ENCODE measurements at places on chromosomes 2 and 18.

- no peak for DNase-seq
Observed at GRCh38 chr2:99106913-99107312, 34.6 kb upstream of the C2orf15 start.

GRCh38 chr18:24078391-24078790 is 60.5 kb upstream of the CABYR start:
- DNase-seq = no peak

DNA sequence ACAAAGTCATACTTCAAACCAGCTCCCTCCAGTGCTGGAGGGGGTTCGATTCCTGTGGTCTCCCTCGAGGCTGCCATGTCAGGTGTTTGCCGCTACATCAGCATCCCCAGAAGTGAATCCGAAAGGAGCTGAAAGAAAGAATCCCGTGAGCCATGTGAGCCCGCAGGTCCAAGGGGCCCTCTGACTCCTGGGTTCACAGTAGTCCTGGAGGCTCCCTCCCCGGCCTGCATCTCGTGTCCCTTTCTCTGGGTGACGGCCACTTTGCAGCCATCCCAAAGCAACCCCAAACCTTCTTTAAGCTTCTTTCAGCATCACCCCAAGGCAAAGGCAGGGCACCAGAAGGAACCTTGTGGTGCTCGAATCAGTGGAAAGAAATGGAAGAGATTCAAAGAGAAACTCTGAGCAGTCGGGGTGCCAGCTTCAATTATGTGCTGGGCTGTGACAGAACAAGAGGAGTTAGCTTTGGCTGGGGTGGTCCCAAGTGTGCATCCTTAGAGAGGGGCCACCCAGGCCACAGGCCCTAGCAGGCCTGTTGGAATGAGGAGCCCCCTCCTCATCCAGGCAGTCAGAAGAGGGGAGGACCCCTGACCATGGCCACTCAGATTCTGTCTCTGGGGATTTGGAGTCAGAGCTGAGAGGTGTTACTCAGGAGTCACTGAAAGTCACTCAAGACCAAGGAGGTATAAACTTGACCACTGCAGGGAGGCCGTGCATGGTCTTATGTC is 59.7 kb downstream of the CIB4 start:
- DNase-seq = no peak

GRCh38 chr18:51537487-51537886 is 340.0 kb upstream of the MEX3C start:
- no peak for DNase-seq

GRCh38 chr2:238861766-238862315 is 14.0 kb downstream of the TWIST2 start:
- no peak for DNase-seq

DNA sequence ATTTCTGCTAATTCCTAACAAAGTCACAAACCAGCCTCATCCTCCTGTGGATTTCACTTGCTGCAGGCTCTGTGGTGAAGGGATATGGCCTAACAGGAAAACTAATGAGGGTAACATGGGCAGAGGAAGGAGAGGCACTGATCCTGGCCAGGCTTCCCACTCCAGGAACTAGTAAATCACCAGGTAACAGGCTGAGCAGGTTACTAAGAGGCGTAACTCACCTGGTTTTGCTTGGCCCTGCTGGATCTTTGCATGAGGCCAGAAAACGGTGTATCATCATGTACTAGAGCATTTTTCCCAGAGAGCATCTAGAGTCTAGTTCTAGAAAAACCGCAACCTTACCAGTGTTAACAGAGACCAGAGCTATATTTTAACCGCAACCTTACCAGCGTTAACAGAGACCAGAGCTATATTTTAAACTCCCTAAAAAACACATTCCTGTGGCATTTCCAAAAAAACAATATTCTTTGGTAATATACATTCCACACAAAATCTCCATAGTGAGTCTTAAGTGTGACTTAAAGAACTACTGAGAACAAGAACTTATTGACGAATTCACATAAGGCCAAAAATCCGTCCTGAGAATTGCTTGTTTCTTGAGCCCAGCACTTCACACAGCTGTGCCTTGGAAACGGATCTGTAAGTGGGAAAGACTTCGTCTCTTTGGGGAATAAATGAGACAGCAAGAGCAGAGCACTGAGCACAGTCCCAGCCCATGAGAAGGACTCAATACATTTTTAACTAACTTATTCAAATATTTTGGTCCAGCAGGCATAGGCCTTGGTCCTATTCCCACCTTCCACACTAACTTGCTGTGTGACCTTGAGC is 43.4 kb downstream of the DPP4 start:
- DNase-seq = no peak

DNA sequence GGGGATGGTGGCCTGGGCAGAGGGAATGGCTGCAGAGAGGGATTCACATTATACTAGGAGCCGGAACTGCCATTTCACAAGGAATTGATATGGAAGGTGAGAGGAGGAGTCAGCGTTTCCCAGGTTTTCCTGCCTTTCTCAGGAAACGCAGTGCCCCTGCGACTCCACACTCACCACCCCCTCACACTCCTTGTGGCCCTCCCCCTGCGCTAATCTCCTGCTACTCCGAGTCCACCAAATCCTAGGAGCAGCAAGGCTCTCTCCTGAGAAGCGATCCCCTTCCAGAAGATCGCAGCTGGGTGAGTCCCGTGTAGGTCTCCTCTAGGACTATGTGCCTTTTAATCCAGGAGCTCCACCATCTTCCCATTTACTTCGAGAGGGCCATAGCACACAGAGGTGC is 140.6 kb downstream of the VAPA start:
- DNase-seq = no peak

DNA sequence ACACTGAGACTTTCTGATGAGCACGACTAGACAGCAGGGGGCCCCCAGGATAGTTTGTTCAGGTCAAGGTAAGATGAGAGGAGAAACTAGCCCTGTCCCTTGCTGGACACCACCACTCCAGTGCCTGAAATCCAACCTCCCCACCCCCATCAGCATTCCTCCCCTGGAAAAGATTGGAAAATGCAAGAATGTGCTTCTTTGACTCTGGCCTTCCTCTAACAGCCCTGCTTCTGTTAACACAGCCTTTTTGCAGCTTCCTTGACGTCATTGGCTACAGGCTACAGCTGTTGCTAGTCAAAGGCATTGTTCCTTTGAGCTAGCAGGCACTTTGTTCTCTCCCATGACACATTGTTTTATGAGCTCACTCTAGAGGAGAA is 20.1 kb upstream of the LTBP1 start:
- no peak for DNase-seq

DNA sequence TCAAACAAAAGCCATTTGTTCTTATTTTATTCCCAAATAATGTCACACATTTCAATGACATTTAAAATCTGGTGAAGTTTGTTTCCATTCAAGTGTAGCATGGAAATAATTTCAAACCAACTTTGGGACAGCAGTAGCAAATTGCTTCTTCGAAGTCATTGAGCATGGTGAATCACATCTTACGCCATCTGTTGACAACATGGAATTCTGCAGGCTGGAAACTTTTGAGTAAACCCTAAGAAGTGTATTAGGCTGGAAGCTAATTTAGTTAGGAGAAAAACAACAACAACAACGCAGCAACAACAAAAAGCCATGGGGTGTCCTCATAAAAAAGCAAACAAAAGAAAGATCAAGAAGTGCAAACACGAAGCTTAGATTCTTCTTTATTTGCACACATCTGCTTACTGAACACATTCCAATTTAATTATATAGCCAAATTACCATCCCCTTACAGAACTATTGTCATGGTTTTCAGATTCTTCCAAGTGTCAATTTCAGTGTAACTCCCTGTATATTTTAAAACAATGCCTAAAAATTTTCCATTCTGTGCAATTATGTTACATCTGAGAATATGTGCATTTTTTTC is 659.0 kb upstream of the CDH7 start:
- no peak for DNase-seq

- DNase-seq = no peak
Observed at GRCh38 chr18:78054801-78055200, 805.2 kb downstream of the GALR1 start.

- DNase-seq = no peak
Observed at GRCh38 chr2:128623776-128624761, 305.4 kb upstream of the HS6ST1 start.

DNA sequence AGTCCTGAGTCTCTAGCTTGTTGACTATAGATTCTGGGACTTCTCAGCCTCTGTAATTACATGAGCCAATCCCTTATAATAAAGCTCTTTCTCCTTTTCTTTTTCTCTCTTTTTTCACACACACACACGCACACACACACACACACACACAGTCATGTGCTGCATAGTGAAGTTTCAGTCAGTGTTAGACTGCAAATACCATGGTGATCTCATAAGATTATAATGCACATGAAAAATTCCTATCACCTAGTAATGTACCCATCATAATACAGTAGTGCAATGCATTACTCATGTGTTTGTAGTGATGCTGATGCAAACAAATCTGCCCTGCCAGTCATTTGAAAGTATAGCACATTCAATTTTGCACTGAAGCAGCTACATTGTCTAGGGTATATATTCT is 558.2 kb downstream of the SUCLG1 start:
- DNase-seq = no peak

DNA sequence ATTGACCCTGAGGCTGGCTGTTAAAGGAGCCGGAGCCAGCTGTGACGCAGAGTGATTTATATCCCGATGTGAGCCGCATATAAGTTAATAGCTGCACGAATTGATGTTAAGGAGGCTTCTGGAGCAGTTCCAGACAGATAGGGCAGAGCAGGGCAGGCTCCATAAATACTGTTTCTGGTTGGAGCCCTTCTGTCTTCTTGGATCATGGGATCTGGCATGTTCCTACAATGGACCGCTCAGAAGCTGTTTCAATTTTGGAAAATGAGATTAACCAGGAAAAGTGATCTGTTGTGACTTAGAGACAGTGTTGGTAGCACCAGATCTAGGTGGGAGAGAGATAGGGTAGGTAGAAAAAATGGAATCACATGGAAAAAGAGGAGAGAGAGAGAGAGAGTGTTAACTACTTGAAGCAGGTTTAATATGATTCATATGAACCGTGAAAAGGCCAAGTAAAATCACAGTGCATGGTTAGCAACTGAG is 4.8 kb upstream of the IGFBP5 start:
- DNase-seq = no peak

DNA sequence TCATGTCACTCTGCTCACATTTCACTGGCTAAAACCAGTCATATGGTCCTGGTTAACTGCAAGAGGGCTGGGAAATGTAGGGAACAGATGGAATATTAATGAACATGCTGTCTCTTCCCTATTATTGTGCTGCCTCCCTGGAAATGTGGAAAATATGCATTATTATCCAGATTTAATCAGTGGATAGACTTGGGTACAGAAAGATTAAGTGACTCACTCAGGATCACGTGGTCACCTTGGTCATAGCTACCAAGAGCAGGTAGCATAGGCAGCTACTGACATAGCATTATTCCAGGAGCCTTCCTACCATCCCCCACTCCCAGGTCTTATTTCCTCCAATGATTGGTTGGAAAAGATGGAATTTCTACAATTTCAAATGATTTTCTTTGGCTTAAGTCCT is 141.1 kb downstream of the HRH4 start:
- DNase-seq = no peak

DNA sequence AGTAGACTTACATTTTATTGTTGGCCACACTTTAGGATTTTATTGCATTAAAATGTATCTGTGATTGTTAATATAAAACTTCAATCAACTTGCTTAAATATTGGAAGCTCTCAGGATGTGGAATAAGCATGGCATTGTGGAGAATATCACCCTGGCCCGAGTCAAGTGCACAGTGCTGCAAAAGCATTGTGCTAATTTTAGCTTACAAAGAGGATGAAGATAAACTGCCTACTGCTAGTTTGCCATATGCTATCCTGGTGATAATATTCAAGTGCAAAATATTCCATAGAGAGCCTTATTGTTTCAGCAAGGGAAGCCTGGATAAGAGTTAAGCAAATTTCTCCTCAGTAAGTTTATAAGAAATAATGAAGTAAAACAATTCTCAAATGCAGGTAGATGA is 54.5 kb downstream of the MEIS1 start:
- no peak for DNase-seq

DNA sequence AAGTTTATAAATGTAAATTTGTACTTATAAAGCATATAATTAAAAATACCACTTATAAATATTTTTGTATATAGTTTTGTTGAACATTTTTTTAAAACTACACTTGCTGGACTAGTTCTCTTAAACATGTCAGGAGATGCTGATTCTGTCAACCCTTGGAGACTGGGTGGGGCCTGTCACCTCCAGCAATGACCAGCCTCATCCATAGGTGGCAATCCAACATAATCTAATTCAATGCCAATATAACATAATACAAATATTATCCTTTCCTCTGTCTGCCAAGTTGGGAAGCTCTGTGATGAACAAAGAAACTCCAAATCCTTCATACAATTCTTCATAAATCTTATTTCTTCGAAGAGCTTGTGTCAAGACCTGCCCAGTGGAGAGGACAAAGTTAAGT is 140.4 kb downstream of the RBMS1 start:
- no peak for DNase-seq

DNA sequence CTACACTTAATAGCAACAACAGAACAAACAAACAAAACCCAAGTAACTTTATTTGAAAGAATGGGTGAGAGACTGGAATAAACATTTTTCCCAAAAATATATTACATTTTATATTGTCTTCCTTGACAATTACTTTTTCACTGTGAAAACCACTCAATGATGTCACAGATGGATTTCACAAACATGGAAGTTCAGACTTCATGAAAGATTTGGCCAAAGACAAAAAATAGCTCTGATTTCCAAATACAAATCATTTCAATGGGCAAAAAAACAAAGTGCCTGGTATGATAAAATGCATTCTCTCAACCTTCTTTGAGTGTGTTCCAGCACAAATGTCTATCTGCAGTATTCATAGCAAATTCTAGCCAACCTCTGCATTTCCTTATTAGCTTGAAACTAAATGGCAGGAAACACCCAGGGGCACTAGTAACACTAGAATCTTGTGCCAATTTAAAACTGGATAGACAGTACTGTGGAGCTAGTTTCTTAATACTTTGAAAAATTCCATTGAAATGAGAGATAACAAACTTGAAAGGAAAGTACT is 28.5 kb upstream of the NAPG start:
- DNase-seq = no peak

DNA sequence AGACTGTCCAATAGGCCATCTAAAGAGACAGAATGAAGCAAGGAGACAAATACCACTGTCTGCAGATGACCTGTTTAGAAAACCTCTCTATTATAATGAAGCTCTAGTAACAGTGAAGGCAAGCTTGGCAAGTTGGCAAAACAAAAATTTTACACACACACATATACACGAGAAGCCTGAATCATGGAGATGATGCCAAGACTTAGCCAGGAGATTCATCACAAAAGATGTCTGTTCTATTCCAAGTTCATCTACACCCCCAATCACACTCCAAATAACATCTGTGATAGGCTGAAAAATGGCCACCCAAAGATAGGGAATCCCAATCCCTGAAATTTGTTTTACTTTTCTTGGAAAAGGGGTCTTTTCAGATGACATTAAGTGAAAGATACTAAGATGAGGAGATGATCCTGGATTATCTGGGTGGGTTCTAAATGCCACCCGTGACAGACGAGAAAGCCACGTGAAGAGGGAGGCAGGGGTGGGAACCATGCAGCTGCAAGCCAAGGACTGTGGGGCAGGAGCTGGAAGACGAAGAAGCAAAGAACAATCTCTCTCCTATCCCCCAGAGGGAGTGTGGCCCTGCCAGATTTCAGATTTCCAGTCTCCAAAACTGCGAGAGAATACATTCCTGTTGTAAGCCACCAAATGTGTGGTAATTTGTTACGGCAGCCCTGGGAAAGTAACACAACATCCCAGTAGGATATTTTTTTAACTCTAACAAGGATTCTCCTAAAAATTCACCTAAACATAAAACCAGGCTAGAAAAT is 20.0 kb downstream of the HDLBP start:
- no peak for DNase-seq

GRCh38 chr18:64695851-64696553 is 547.1 kb upstream of the LINC00305 start:
- no peak for DNase-seq

GRCh38 chr2:155384555-155385123 is 686.1 kb downstream of the KCNJ3 start:
- DNase-seq = no peak
